GM13976 (cell line): ENCODE measurements at places on chromosomes 3 and 15.
A peak's percentile ranks its signal among the peaks of the same experiment; 100 is the strongest.

- DNase-seq: no peak
These were observed 5.5 kb upstream of the ZNF662 start for GRCh38 chr3:42900226-42901072.

DNA sequence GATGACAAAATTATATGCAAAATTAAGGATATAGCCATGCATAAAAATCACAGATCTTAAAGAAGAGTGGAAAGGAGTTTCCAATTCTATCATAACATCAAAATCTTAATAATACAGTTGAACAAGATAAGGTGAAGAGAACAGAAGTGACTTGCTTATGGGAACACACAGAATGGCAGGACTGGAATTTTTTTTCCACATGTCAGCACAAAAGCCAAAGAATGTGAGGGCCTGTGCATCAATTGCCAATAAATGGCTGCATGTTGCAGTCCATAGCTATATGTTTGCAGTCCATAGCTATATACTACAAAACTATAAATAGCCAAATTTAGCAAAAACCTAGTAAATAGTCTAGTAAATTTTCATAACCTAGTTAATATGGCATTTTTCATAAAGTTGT, 10.4 kb upstream of the MB21D2 start:
- no peak for DNase-seq

- no peak for DNase-seq
These were observed 292.8 kb downstream of the BCHE start for GRCh38 chr3:165544432-165544831.

GRCh38 chr3:113668015-113668414, 28.4 kb downstream of the USF3 start:
- DNase-seq: no peak

- no peak for DNase-seq
These were observed 57.1 kb downstream of the SHQ1 start for GRCh38 chr3:72791161-72791560.

DNA sequence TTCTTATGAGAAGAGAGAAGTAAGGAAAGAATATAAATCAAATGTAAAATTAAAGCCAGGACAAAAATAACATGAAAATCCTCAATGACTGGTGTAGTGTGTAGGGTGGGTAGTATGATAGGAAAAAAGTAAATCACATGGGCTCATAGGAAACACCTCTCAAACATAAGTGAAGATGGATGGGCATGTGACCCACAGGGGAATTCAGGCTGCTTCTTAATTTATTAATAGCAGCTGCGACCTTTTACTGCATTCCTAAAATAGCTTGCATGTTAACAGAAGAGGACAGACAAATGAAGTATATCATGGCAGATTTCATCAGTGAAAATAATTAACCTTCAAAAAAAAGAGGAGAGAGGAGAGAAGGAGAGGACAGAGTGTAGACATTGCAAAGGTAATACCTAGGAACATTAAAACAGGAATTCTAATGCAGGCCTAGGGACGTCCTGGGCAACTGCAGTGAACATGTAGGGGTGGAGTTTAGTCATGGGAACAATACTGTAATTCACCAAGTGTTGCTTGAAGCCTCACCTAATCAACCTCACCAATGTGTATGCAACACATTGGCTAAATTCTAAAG, 132.9 kb downstream of the KCNMB2 start:
- DNase-seq: no peak

DNA sequence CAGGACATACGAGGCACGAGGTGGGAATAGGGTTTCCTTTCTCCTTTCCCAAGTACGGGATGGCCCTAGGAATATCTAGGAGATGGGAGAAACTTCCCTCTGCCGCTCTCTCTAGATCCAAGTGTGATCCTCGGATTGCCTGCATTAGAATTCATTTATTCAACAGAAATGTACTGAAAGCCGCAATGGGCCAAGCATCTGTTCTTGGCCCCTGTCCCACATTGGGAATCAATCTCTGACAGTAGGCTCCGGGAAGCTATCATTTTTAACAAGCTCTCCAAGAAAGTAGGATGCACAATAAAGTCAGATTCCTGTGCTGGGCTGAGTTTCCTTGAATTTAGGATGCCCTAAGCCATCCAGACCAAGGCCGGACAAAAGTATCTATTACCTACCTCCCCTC, 37.2 kb upstream of the CA12 start:
- DNase-seq: no peak

DNA sequence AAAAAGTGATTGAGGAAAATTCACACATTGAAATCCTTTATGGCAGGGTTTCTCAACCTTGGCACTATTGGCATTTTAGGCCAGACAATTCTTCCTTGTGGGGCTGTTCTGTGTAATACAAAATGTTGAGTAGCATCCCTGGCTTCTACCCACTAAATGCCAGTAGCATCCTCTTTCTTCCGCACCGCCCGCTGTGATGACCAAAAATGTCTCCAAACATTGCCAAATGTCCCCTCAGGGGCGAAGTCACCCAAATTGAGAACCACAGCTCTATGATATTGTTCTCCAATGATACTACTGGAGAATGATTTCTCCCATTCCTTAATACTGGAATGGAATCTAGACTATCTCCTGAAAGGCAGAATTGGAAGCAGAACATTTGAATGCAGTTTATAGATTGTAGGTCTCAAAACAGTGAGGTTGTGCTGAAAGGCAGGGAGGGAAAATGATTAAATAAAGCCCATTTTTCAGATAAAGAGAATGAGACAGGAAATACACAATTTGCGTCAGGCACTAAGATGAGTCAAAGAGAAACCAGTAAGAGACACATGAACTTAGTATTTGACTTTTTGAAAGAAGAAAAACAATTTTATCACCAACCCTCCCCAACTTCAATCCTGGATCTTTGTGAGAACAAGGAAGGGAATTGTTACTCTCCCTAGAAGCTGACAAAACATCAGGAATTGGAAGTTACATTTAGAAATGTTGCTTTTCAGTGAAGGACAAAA, 101.6 kb upstream of the TNIK start:
- peak; percentile 45 for DNase-seq

- DNase-seq: no peak
These were observed 172.5 kb downstream of the PTPRG start for GRCh38 chr3:61733876-61734275.

DNA sequence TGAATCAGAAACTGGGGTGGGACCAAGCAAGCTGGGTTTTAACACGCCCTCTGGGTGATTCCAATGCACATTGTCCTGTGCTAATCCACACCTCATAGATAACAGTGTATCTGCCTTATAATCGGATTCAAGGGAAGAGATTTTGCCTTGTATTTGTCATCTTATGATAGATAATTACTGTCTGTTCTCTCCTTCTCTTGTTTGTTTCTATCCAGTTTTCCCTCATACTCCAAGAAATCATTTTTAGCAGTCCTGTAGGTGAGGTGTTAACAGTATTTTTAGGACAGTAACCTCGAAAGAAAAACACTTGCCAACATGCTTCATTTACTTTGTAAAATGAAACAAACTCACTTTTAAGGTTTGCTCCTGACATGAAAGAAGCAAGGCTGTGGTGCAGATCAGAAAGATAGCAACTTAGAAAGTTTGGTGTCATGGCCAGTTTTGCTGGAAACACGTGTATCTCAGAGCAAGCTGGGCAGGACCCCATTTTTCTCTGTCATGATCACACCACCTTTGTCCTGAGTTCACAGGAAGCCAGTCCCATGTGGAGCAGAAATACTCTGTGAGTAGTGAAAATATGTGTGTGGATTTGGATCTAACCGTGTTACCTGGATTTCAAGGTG, 72.6 kb downstream of the TRAK1 start:
- no peak for DNase-seq

- no peak for DNase-seq
These were observed 185.9 kb downstream of the ERC2 start for GRCh38 chr3:56282341-56282740.

DNA sequence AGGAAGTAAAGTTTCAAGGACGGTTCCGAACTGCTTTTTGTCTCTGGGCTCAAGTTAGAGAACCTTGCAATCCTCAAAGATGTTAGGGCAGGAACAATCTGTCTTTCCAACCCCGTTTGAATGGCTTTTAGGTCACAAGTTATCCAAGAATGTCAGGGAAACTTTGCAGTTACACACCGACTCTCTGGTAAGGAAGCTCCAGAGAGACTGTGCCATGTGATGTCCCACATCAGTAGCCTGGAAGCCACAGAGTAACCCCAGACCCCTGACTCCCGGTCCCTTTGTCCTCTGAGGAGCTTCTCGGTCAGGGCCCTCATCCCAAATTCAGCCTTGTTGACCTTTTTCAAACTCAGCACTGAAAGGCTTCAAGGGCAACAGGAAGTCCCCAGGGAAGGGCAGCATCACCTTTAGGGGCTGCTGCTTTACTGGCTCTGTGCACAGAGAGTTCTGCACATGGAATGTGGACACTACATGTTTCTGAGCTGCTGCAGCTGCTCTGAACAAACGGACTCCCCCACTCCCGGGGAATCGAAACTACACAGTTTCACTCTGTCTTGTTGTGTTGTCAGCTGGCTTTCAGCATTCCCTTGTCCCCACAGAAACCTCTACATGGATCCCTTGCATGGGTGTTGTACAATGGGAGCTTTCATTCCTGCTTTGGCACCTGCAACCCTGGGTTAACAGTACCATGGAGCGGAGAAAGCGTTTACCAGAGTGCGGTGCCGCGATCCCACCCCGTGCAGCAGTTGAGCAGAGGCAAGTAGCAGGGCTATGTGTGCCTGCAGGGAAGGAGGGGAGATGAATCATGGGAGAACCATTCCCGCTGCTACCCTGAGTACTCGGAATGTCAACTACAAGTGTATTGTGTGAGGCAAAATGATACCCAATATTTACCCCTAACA, 408.2 kb upstream of the THBS1 start:
- DNase-seq: no peak

DNA sequence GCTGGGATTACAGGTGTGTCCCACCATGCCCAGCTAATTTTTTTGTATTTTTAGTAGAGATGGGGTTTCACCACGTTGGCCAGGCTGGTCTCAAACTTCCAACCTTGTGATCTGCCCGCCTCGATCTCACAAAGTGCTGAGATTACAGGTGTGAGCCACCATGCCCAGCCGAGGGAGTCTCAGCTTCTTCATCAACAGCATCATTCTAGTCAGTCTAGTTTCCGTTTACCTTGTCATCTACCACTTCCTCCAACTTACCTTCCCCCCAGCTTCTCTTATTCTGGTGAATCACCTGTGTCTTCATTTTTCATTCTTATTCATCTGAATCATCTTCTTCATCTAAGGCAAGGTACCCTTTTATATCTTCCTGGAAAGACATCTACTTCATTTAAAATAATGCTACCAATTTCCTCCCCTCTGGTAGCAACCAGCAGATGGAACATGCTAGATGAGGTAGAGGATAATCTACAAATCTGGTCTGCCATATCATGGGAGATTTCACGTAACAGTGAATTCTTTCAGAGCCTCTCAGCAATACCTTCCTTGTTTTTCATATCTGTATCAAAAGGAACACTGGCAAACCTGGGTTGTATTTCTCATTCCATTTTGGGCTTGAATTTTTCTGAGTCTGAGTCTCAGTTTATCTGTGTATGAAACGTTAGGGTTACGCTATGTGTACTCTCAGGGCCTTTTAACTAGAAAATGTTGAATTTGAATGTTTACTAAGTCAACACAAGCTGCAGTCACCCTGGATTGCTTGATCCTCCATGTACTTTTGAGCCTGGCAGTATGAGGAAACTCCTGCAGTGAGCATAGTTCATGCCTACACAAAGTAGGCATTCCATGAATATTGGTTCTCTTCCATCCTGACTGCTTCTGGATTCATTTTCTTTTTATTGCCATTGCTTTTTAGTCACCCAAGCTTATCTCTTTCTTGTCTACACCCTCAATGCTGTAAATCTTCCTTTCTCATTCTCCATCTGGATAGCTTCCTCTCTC, 16.8 kb downstream of the LPP start:
- DNase-seq: no peak

- DNase-seq: no peak
These were observed 100.4 kb downstream of the PCCB start for GRCh38 chr3:136350557-136350956.

GRCh38 chr15:80055933-80056332, 3.5 kb upstream of the ZFAND6 start:
- no peak for DNase-seq

DNA sequence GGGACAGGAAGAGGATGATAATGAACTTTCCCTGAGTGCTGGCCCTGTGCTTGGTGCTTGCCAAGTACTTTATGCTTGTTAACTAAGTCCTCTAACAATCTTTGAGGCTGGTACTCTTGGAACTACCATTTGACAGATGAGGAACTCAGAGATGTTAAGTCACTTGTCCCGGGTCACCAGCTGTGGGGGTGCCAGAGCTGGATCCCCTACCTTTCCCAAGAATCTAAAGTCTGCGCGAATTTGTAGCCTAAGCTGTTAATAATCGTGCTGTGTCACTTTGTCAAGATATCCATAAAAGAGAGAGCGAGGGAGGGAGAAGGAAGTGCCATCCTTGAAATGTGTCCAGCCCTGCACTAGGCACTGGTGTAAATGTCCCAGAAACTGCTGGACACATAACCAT, 19.0 kb upstream of the ACOX2 start:
- DNase-seq: no peak
